NCI-H1048 (cell line): ENCODE measurements at places on chromosomes 6 and 20.

GRCh38 chr6:160421854-160422253 is 73.7 kb downstream of the SLC22A3 start:
- DNase-seq, result no peak

DNA sequence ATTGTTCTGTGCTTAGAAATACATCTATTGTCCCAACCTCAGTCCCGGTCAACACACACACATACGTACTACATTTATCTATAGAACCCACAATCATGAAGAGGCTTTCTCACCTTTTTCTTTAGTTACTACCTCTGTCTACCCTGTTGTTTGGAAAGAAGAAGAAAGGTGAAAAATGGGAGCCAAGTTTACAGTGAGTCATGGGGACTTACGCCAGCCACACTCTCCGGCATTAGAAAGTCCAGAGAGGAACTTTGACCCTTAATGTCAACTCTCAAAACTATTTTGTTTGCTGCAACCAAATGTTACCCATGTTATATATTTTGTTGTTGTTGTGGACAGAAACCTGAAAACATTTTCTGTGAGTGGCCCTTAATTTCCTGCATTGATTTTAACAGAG is 259.1 kb downstream of the ZFAND3 start:
- no peak for DNase-seq

GRCh38 chr6:36296240-36296639 is 26.4 kb downstream of the PNPLA1 start:
- no peak for DNase-seq

- DNase-seq, result no peak
Measured at GRCh38 chr20:63854069-63854765, 7.1 kb upstream of the ABHD16B start.

DNA sequence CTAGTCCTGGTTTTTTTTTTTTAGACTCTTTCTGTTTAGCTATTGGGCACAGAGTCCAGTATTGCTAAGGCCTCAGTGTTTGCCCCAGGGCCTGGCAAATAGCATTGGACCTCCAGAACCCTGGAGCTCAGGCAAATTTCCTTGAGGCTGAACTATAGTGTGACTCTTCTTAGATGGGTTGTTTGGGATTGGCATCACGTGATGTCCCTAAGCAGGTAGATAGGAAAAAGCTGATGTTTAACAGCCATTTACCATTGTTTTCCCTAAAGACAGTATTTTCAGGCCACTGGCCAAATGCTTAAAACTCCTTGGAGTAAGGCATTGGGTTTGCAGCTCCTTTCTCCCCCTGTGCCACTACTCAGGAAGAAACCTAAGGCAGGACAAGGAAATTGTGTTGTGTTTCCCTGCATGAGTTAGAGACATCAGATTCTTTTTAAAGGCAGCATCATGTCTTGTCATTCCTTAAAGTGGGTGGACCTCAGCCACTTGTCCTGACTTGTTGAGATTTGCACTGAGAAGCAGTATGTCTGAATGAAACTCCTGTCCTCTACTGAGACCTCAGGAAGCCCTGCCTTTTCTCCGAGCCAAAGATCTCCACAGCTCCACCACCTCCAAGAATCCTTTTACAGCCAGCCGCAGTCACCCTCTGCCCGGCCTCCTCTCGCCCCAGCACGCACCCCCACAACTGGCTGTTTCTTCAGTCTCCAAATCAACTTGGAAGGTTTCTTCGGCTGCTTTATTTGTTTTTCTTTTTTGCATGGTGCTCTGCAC is 46.2 kb upstream of the RNF144B start:
- DNase-seq, result no peak

GRCh38 chr6:94673251-94673650 is 904.1 kb upstream of the MANEA start:
- no peak for DNase-seq

DNA sequence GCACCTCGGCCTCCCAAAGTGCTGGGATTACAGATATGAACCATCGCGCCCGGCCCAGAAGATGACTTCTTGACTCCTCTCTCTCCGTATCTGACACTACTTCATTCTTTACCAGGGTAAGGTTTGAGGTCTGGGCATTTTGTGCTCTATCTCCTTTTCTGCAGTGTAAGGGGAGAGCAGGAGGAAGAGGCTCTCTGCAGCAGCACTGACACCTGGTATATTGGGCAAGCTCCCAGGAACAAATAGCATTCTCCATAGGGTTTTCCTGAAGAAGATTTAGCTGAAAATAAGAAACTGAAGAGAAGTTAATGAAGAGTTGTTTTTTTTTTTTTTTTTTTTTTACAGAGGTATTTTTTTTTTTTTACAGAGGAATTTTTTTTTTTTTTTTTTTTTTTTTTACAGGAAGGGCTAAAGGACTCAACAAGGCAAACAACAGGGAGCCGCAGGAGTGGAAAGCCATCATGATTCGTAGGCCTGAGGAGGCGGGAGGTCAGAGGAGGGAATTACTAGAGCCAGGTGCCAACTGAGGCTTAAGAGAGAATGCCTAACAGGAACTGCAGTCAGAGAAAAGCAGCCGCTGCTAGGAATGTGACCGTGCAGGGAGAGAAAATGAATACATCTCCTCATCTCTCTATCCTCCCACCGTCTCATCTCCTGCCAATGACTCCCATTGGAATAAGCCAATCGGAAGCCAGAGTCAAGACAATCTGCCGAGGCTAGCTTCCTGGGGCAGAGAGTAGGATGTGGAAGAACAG is 34.7 kb upstream of the ADGRF4 start:
- no peak for DNase-seq

GRCh38 chr6:109060571-109060970 is 34.1 kb downstream of the SESN1 start:
- no peak for DNase-seq

- DNase-seq, result no peak
Measured at GRCh38 chr6:80472271-80472670, 365.8 kb downstream of the BCKDHB start.

DNA sequence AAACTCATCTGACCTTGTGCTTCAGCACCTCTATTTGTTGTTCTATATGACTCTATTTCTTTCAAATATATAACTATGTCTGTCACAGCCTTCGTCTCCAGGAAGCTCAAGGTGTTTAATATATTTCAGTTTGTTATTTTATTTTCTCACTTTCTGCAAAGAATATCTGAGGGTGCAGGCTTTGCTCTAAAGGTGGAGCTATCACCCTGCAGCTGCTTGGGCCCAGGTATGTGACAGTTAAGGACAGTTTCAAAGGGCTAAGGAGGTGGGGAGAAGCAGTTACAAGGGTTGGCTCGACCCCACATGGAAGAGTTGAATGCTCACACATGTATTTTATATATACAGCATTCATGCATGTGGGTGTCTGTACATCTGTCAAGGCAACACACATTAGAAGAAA is 405.6 kb downstream of the BTBD9 start:
- no peak for DNase-seq
